Activated effector memory CD4-positive, alpha-beta T cell treated with Interleukin-2 at 50 U/mL for 16 hours (primary cell): ENCODE measurements at places on chromosomes 11 and 22.

- peak; percentile 57 for DNase-seq
These were observed 2.0 kb downstream of the HEPN1 start for GRCh38 chr11:124920870-124921609.

DNA sequence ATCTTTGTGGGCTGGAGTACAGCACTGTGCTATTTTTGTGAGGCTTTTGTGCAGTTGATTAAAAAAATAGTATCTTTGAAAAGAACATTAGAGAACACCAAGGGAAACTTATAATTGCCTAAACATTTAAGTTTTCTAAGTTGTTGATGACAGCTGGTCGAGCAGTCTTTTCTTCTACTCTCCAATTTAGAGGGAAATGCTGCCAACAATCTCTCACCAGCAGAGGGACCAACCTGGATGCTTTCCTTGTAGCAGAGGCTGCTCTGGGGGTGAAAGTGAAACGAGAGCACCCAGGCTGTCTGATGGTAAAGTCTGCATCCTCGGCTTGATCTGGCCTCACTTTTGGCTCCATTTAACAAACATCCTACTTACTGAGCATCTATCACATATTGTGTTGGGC is 1286.5 kb upstream of the TENM4 start:
- DNase-seq, result no peak

DNA sequence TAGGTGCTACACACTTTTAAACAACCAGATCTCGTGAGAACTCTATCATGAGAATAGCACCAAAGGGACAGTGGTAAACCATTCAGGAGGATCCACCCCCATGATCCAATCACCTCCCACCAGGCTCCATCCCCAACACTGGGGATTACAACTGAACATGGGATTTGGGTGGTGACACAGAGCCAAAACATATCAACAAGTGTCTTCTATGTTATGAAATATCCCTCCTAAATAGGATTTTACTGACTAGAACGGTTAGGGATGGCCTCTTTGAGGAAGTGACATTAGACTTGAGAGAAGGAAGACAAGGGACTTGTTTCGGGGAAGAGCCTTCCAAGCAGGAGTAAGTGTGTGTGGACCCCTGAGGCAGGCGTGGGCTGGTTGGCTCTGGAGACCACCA is 11.9 kb upstream of the MRPL11 start:
- no peak for DNase-seq

DNA sequence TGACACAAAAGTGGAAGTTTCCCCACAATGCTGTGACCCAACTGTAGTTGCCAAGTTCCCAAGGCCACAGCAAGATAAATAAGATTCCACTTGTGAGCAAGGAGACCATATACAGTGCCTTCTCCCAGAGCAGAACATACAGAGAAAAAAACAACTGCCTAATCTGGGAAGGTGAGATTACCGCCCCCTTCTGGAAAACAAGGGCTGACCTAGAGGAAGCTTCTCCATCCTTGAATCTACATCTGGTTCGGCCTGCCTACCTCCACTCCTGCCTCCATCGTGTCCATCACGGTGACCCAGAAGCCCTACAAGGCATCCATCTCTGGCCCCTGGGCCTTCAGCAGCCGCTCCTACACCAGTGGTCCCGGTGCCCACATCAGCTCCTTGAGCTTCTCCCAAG is 6.1 kb upstream of the RNASEH2C start:
- DNase-seq, result no peak

- DNase-seq, result no peak
These were observed 478 bp upstream of the CD248 start for GRCh38 chr11:66317322-66317722.

DNA sequence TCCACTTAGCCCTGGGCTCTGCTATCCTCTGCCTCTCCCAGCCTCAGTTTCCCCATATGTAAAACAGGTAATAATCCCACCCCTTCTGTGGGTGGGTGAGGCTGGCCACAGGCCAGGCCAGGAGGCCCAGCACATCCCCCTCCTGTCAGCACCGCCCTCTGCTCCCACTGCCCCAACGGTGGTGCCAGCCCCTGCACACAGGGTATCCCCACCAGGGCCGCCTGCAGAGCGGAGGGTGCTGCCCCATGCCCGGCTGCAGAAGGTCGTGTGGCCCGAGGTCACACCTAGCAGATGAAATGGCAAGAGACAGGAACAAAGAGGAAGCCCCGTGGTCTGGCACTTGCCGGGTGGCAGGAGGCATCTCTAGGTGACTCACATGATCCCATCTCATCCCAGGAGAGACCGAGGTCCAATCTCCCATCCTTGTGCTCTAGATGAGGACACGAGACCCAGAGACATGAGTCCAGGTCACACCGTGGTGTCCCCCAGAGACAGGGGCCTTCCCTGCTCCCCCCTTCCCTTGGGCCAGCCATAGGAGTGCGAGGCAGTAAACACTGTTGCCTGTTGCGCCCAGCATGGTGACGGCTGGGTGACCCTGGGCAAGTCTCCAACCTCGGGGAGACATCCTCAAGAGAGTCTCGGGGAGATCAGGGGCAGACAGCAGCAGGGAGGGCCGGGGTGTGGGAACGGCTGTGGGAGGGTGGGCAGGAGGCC is 27.2 kb upstream of the PPARA start:
- DNase-seq, result no peak

DNA sequence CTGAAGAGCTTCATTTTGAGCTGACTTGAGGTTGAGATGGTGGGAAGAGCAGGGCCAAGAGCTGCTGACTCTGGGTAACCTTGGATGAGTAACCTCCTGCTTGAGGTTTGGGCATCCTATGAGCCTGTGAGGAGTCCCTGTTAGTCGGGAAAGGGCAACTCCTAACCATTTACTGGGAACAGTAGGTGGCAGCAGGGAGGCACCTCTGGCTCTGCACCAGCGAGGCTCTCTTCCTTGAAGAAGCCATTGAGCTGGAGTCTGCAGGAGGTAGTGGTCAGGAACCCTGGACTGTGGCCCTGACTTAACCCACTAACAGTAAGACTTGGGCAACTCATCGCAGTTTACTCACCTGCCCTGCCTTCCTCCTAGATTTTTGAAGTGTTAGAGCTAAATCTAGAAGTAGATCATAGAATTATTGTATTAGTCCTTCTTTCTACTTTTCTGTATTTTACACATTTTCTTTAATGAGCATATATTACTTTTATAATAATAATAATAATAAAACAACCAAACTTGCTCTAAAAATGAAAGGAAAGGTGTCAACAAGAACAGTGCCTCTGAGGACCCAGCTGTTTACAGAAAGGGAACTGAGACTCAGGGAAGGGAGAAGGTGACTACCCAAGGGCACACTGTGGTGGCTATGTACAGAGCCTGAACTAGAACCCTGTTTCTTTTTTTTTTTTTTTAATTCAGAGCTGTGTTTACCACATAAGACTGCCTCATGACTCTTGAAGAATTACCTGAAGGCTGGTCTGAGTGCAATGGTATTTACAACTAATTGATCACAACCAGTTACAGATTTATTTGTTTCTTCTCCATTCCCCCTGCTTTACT is 47.5 kb downstream of the MEI1 start:
- DNase-seq, result peak; percentile 26

DNA sequence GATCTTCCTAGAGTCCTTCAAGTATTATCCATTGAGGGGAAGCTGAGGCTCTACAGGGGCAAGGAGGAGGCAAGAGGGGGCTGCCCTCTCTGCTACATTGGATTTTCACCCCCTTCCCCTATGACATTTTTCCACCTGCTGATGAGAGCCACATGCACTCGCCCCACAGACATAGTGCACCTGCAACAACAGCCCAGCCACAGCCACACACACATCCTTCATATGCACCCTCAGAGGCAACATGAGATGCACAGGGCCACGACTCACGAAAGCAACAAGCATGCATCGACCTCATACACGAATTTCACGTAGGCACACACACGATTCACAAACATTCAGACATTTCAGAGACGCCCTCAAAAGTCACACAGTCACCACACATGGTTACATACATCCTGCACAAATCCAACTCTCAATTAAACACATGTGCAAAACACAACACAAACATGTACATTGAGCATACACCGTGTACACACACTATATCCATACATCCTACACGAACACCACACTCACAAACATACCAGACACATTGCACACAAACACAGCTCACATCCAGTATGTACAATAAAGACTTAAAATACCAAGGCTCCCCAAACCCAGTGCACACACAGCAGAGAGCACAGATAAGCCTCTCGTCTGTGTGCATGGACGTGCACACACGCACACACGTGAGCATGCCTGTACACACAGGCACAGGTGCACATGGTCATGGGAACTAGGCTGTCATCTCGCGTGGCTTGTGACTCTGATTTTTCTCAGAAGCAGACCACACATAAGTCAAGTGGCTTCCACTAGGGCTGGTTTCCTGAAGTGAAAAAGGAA is 6.3 kb upstream of the LRRC32 start:
- DNase-seq, result no peak

- no peak for DNase-seq
These were observed 242.6 kb upstream of the FAT3 start for GRCh38 chr11:91981995-91982394.

DNA sequence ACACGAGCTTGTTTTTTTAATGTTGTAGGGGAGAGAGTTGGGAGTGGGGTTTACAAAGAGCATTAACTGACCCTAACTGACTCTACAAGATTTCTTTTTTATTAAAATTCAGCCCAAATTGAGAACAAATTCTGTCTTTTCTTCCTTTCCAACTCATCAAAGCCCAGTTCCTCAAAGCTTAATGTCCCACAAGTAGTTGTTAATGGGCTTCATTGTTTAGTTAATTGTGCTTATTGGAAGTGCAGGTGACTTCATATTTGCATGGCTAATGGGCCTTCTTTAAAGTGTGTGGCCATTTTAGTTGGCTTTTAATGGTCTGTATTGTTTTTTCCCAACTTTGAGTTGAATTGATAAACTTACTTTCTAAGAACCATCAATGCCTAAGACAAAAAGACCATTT is 39.8 kb downstream of the MPPED2 start:
- DNase-seq, result no peak

- DNase-seq, result no peak
These were observed 279.6 kb upstream of the PITPNB start for GRCh38 chr22:28198692-28199091.

GRCh38 chr11:12705874-12706273 is 31.7 kb downstream of the TEAD1 start:
- no peak for DNase-seq

DNA sequence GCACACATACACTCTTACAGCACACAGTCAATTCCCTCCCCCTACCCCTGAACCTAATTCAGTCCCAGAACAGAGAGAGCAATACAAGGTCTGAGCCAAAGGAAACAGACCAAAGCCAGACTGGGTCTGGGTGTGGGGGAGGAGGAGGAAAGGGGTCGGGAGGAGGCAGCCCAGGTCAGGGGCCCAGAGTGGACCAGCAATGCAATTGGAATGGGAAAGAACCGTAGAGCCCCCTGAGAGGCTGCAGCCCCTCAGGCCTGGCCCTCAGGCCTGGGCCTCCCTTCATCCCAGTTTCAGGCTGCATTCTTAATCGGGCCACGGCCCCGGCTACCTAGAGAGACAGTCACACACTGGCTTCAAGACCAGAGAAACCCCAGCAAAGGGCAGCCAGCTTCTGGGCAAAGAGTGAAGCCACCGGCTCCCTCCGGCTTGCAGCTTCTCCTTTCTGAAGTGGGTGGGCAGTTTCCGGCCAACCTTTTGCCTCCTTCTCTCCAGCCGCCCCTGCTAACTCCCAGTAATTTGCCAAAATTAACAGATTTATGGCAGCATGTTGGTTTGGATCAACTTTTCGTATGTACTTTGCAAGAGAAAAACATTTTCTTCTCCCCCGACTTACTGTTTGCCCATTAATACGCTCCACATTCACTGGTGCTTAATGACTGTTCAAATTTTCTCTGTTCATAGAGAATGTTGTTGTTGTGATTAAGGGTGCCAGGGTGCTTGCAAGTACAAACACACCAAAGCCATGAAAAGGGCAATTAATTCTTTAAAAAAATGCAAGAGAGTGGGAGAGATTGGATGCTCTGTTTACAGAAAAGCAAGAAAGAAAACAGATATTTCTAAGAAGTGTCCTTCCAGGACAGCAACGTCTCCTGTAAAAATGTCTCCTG is 488.3 kb downstream of the MN1 start:
- DNase-seq, result no peak

- no peak for DNase-seq
These were observed 20.4 kb downstream of the CSF2RB start for GRCh38 chr22:36933629-36934417.

- DNase-seq, result no peak
These were observed 45.6 kb downstream of the LRRC4C start for GRCh38 chr11:41413843-41414242.

DNA sequence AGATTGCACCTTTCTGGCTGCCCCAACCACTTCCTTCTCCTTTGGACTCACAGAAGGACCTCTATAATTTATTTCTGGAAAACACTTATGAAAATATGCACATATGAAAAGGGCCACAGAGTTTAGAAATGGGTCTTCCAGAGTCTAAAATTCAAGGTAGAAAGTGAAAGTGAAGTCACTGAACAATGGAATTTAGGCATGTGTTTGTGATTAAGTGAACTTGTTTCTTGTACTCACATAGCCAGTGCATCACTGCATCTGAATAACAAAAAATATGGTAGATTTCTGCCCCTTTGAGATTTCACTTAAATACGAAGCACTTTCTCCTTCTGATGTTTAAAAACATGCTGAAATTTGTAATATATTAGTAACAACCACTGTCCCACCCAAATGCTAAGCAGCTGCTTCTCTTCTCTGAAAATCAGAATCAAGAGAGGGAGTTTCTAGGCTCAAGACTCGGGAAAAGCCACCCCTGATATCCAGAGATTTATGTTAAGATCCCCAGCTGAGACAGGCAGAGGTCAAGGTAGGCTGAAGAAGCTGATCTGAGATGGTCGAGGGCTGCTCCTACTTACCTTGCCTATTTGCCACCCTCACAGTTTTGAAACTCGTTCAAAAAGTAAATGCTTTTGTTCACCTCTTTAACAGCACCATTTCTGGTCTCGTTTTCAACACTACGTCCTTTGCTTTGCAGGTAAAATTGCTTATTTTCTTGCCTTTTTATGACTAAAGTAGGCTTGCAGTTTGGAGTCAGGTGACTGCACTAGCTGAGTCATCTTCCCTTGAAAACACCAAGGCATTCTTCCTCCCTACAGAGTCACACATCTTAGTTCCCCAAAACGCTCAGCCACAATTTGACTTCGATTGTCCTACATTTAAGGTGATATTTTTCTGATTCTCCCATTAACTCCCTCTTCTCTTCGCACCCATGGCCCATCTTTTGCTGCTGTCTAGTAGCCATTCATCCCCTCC is at the start of gene XKR3:
Gene XKR3 (minus strand): TSS at position 696 of the 972 bp plus-strand sequence. CDS start 17,338 bp downstream, outside the sequence.
- DNase-seq, result no peak

DNA sequence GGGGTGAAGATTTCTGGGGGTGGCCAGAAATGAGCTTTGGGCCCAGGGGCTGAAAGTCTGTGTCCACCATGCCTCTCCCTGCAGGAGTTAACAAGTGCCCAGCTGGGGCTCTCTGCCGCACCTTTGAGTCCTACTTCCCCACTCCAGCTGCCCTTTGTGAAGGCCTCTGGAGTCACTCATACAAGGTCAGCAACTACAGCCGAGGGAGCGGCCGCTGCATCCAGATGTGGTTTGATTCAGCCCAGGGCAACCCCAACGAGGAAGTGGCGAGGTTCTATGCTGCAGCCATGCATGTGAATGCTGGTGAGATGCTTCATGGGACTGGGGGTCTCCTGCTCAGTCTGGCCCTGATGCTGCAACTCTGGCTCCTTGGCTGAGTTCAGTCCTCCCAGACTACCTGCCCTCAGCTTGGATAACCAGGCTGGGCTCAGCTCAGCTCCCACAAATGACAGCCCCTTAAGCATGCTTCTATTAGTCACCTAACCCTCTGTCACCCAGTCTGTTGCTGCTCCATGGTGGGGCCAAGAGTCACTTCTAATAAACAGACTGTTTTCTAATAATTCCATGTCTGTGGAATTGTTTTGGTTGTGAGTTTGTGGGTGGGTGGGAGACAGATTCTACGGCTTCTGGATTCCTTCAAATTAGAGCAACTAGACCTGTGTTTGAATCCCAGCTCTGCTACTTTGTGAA is 3.0 kb upstream of the INPPL1 start:
- no peak for DNase-seq
